Activated T-cell treated with anti-CD3 and anti-CD28 coated beads for 24 hours (primary cell): ENCODE measurements at places on chromosomes 3 and 15.
A peak's percentile ranks its signal among the peaks of the same experiment; 100 is the strongest.

GRCh38 chr3:8621872-8622271, 22.7 kb downstream of the SSUH2 start:
- DNase-seq: no peak

GRCh38 chr3:47413751-47414150, 32.9 kb downstream of the PTPN23 start:
- no peak for DNase-seq

- no peak for DNase-seq
Measured at GRCh38 chr15:88401251-88401995, 65.8 kb downstream of the MRPL46 start.

GRCh38 chr3:13034109-13034800, 39.0 kb downstream of the IQSEC1 start:
- DNase-seq: no peak

DNA sequence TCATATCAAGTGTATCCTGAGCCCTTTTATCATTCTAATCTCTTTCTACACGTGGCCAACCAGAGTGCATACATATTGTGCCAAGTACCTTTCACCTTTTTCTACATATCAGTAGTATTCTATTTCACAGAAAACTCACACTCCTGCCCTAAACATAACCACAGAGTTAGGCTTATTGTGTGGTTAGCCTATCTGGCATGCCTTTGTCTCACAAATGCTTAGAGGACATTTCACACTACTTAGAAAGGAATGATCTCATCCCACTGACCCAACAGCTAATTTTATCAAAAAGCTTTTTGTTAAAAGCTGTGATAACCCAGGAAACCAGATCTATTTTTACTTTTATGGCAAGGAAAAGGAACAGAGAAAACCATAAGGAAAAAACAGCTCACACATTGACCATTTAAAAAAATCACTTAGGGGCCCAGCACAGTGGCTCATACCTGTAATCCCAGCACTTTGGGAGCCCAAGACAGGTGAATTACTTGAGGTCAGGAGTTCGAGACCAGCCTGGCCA, 17.8 kb upstream of the MAP4 start:
- no peak for DNase-seq

GRCh38 chr3:42489937-42490227, 12.6 kb upstream of the VIPR1 start:
- DNase-seq: no peak

DNA sequence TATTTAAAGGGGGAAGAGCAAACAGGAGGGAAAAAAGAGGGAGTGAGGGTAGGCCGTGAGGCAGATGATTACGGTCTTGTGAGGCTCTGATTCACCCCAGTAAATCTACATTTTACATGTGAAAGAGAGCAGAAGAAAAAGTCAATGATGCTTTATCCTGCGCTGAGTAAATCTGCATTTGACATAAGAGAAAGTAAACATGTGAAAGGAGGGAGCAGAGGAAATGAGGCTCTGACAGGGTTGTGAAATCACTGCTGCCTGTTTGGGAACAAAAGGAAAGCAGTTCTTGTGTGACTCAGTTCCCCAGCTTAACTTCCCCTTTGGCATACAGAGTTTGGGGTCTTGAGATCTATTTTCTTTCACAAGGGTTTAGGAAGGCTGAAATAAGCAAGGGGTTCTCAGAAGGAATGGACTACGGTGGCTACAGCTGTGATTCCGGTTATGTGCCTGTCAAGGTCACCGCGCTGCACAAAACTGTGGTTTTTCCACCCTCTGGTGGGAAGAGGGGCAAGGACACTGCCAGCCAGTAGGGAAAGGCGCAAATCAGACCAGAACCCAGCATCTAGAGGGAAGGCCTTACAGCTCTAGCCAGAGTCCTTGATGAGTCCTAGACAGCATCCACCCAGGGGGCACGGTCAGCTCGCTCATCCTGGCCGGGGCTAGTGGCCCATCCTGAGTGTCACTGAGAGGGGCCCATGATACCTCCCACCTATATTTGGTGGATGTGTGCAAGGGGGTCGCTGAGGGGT, 18.9 kb upstream of the HCN4 start:
- DNase-seq: no peak

- DNase-seq: no peak
Measured at GRCh38 chr3:124920718-124921117, 13.8 kb downstream of the MUC13 start.

GRCh38 chr3:52532838-52533622, 627 bp downstream of the NT5DC2 start:
- no peak for DNase-seq

DNA sequence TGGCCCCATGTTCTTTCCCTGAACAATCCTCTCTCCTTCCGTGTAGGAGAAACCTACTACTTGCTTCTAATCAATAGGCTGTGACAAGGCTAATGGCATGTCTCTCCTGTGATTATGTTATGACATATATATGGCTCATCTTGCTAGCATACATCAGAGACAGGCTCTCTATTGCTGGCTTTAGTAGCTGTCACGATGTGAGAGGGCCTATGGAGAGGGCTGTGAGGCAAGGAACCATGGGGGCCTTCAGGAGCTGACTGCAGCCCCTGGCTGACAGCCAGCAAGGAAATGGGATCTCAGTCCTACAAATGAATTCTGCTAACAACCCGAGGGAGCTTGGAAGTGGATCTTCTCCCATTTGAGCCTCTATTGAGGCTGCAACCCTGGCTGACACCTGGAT, 96.3 kb downstream of the EOMES start:
- DNase-seq: no peak

- no peak for DNase-seq
Measured at GRCh38 chr3:127420829-127421228, 133.0 kb upstream of the PRR20G start.

GRCh38 chr3:40213556-40213955, 96.0 kb upstream of the EIF1B start:
- no peak for DNase-seq

- DNase-seq: no peak
Measured at GRCh38 chr3:45966950-45967640, 23.8 kb downstream of the CXCR6 start.

DNA sequence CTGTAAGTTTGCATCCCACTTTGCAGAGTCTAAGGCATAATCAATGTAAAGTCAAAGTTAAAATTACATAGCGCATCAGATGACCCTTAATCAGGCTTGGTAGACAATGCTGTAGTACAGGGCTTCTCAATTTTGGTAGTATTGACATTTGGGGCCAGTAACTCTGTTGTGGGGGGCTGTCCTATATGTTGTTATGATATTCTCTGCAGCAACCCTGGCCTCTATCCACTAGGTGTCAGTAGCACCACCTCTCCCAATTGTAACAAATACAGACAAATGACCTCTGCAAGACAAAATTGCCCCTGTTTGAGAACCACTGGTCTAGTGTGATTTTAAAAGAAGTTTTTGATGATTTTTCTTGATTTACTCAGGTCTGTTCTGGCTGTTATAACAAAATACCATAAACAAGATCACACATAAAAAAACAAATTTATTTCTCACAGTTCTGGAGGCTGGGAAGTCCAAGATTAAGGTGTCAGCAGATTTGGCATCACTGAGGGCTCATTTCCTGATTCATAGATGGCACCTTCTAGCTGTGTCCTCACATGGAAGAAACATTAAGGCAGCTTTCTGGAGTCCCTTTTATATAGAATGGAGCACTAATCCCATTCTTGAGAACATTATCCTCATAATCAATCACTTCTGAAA, 37.6 kb upstream of the SLC9A9 start:
- DNase-seq: peak; percentile 3

DNA sequence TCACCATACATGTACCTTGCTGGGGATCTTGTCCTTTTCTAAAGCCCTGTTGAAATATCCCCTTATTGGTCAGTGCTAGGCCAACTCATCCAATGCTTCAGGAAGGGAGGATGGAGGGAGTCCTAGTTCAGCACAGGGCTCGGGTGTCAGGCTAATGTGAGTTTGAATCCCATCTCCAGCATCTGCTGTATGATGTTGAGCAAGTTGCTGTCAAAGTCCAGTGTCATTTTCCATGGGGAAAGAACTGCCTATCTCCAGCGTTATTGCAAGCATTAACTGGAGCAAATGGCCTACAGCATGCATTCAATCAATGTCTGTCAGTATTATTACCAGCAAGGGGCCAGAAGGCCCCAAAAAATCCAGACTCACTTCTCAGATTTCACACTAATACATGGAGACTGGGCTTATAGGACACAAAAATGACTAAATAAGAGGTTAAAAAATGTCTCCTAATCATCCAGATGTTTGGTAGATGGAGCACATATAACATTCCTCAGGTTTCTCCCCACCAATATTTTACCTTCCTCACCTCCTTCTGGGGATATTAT, 40.8 kb downstream of the SRGAP3 start:
- no peak for DNase-seq

GRCh38 chr3:117128872-117129271, 419.3 kb downstream of the TUSC7 start:
- no peak for DNase-seq

DNA sequence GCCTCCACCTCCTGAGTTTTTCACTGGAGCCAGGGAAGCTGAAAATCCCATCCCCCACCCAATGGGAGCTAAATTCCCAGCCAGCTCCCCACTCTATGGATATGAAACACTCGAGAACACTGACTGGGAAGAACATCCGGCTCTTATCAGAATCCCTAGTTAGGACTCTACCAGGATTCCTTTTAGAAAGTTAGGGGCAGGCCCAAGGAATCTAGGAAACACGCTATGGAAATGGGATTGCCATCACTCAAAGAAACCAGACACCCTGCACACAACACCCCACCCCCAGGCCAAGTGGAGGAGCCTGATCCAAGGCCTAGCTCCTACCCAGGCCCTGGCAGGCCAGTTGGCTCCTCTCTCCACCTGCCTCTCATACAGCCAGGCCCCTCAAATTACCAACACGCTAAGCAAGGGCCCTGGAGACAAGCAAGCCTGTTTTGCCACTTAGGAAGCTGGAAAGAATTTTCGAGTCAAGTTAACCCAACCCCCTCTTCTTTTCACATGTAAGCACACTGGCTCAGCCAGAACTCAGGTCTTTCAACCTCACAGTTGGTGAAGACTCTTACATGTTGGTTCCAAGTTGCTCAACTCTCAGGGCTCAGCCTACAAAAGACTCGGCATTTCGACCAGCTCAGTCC, 75.5 kb downstream of the RBPMS2 start:
- no peak for DNase-seq

DNA sequence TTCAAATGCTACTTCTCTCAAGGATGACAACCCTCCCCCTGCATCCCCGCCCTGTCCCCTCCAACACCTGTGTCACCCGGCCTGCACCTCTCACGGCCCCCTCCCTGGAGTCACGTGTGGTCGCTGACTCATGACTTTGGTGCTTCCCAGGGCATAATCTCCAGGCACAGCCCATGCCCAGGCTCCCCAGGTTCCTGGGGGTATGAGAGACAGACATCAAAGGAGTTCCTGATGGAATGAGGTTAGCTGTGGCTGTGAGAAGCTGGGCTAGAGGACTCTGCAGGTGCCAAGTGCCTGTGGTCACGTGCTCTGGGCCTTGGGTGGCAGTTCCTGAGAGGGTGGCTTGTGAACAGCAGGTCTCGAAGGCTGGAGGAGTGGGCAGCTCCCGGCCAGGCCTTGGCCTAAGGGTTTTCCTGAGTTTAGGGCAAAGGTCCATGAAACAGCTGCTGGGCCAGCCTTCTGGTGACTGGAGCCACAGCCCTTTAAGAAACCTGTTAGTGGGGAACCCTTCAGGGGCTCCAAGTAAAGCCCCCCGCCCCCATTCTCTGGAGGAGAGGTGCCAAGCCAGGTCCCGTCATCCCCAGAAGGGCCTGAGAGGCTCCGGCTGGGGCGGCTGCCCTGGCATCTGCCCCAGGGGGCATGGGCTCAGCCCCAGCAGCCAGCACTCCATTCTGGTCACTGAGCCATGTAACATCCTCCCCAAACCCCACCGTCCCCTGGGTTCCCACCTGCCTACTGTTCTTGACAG, 230.0 kb downstream of the XXYLT1 start:
- DNase-seq: no peak

DNA sequence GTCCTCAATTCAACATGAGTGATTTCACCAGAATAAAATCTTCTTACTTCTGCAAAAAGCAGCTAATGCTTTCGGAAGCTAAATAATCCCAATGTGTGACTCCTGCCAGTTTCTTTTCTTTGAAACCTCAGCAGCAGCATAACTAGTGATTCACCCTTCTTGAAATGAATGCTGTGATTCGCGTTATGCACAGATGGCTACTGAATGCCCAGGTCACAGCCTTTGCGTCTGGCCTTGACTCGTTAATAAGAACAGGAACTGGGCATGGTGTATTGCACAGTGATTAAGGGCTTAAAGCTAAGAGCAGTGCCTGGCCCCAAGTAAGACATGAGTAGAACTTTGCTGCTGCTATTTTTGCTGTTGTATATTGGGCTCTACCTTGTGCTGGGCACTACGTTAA, 19.0 kb downstream of the CGNL1 start:
- DNase-seq: no peak

DNA sequence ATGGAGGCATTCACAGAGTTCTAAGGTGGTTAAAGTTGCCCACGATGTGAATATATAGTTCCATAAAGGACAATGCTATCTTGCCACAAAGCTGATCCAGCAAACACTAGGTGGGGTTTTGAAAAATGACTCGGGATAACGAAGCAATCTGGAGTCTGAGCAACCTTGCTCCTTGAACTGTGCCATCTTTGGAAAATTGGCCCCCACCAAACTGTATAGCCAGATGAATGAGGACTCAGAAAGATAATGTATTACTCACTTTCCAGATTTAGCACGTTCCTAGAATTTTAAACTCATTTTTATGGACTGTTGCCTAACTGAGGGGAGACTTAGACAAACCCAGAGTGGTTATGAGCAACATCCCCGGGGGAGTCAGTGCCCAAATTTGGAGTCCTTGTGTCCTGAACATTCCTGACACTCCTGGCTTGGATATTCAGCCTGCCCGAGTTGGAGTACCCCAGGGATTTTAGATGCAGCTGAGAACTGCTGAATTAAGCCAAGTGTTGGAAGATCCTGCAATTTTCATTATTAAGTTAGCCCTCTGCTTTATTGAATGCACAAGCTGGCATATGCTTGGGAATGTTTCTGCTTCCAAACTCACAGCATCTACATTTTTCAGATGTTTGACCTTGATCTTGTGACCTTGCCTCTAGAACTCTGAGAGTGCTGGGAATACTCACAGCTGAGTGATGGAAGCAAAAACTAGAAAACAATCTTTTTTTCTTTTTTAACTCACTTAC, 8.8 kb upstream of the MAGI1 start:
- DNase-seq: no peak

DNA sequence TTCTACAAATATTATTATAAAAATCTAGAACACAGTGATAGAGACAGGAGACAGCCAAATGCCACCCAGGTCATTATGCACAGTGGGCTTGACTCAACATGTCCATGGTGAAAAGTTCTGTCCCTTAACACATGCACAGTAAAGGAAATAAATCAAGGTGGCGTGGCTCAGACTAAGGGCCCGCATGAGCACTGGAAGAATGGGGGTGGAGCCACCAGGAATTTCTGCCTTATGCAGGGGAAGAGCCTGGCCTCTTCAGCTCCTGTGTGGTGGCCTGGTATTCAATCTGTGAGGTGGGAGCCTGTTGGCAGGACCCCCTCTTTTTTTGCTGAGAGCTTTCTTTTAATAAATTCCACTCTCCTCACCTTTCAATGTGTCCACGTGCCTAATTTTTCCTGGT, 17.2 kb upstream of the SPG21 start:
- DNase-seq: no peak

DNA sequence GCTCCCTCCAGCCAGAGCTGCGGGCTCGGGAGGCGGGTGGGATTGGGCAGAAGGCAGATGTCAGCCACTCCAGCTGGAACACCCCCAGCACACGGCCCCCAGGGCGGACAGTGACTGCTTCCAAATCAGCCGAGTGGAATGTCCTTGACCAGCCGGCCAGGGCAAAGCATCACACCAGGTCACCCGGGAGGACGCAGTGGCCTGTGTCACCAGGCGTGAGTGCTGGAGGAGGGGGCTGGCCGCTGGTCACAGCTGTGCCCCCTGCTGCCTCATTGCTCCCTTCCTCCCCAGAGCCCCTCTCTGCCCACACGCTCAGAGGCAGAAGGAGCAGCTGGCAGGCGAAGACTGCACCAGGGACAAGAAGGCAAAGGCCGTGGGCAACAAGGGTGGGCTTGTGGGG, 33.5 kb downstream of the NTRK3 start:
- DNase-seq: no peak
